Stimulated activated CD4-positive, alpha-beta T cell treated with anti-CD3 and anti-CD28 coated beads, Interleukin-12 subunit alpha, Interleukin-12 subunit beta, amount 100 ng/mL, for 4 hours (primary cell): ENCODE measurements at places on chromosomes 3 and 15.

- no peak for DNase-seq
Measured at GRCh38 chr15:49887659-49888322, 231.2 kb downstream of the ATP8B4 start.

GRCh38 chr15:100468285-100468684 lies 60.5 kb downstream of the CERS3 start:
- no peak for DNase-seq

GRCh38 chr3:173730391-173730790 lies 332.8 kb downstream of the NLGN1 start:
- DNase-seq = no peak

- DNase-seq = no peak
Measured at GRCh38 chr15:49842031-49842730, 221.3 kb downstream of the DTWD1 start.

- no peak for DNase-seq
Measured at GRCh38 chr3:172782235-172782634, 31.7 kb downstream of the ECT2 start.

- DNase-seq = no peak
Measured at GRCh38 chr15:73763931-73764330, 10.8 kb upstream of the INSYN1 start.

GRCh38 chr15:39587731-39588530 lies 7.1 kb downstream of the THBS1 start:
- DNase-seq = no peak

DNA sequence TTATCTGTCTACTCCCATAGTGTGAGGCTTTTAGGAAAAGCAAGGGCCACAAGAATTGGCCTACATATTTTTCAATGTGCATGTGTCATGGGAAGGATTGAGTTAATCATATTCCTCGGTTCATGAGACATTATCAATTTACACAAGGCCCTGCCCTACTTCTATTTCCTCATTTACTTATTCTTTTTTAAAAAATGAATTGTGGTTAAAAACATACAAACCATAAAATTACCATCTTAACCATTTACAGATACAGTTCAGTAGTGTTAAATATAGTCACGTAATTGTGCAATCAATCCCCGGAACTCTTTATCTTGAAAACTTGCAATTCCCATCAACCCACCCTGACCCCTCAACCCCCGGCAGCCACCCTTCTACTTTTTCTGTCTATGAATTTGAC lies 284.0 kb upstream of the GADL1 start:
- DNase-seq = no peak

DNA sequence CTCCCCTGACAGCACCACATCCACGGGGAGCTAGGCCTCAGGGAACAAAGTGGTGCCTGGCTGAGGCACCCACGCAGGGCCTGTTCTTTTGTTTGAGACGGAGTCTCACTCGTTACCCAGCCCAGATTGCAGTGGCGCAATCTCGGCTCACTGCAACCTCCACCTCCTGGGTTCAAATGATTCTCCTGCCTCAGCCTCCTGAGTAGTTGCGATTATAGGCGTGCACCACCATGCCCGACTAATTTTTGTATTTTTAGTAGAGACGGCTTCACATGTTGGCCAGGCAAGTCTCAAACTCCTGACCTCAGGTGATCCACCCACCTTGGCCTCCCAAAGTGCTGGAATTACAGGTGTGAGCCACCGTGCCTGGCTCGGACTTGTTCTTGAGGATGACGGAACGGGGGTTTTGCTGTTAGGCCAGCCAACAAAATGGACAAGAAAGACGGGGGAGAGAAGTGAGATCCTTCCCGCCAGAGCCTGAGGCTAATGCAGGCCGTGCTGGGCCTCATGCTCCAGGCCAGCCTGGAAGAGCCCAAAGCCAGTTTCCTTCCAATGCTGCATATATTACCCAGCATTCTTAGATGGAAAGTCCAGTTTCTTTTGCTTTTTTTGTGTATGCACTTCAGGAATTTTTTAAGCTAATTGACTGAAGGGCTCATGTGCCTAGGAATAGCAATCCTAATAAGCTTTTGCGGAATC lies 28.1 kb upstream of the FURIN start:
- no peak for DNase-seq

- no peak for DNase-seq
Measured at GRCh38 chr3:113751141-113751540, 4.3 kb downstream of the ATP6V1A start.

DNA sequence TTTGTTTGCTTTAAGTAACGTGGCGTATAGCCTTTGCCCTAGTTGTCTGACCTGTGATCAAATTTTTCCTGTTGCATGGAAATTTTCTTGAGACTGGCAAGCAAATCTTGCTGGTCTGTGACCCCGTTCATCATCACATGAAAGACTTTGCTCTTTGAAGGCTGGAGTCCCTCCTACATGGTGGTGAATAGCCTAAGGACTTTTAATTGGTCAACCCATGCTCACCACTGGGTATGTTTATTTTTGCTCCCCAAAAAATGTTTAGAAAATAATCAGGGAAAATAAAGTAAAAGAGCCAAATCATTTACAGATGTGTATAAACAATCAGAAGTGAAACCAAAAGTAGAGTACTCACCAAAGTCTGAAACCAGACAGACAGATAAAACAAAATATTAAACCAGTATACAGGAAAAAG lies 1075.3 kb upstream of the ALCAM start:
- DNase-seq = no peak

DNA sequence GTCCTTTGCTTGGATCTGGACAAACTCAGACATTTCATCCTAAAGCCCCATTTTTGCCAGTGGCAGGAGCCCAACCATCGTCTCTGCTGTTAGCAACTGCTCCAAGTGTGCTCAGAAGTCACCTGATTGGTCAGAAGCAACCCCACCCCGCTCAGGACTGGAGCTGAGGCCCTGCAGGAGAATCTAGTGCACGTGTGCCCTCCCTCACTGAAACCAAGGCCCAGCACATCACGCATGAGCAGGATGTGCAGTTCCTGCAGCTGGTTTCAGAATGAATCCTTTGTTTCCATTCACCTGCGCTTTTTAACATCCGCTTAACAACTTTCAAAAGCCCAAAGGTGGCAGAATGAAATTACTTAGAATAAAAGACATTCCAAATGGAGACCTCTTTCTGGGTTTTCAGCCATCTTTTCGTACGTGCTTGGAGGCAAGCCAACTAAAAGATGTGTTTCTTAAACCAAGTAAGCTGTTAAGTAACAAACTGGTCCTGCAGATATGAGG lies 81.2 kb downstream of the SRGAP3 start:
- peak; percentile 56 for DNase-seq
